ENCODE measurements at places on chromosomes 2 and 18.

GRCh38 chr2:217177720-217178119 is 317.9 kb upstream of the TNP1 start:
- no peak for DNase-seq

GRCh38 chr2:53485021-53485728 is 282.4 kb upstream of the CHAC2 start:
- DNase-seq, result no peak

DNA sequence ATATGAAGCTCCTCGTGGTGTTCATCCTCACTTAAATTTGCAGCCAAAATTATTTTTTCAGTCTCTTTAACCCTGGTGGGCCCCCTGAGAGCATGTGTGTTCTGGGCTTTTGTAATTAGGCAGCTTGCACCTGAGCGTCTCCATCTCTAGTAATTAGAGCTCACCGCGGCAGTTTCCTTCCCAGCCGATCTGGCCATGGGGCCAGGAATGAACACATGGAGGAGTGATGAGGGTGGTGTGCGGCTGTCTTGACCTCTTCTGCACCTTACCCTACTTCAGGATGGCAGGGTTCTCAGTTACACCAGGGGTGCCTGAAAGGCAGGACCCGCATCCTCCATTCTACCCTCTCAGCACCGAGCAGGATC is 98.5 kb downstream of the AFF3 start:
- no peak for DNase-seq

GRCh38 chr2:79935046-79935732 is 369.4 kb downstream of the LRRTM1 start:
- no peak for DNase-seq

- peak; percentile 18 for DNase-seq
Measured at GRCh38 chr18:3209859-3210569, 9.8 kb downstream of the MYOM1 start.

DNA sequence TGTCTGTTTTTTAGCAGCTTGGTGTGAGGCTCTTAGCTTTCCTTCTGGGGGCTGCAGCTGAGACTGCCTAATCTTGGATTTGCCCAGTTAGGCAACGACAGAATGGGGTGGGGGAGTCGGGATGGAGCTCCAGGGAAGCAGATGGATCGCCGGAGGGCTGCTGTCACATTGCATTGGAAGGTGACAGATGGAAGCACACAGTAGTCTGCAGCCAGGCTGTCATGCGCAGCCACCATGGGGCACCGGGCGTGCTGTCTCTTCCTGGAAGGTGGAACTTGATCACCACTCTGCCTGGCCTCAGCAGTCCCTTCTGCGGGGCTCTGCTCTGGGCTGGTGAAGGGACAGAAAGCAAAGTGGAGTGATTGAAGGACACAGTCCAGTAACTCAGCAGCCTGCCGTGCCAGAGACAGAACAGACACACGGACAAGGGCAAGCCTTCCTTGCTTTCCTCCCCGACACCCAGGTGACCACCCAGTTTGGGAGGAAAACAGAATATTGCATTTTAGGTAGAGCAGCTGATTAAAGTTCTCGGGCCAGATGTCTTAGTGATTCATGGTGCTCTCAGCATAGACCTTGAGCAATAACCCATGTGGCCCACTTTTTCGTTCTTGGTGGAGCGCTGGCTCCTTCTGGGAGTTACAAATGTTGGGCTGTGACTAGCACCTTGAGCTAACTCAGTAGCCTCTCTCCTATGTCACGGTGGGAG is 40.9 kb downstream of the RNF144A start:
- DNase-seq, result no peak

- no peak for DNase-seq
Measured at GRCh38 chr2:145380436-145381017, 860.6 kb upstream of the ZEB2 start.

- no peak for DNase-seq
Measured at GRCh38 chr2:42901076-42901640, 108.8 kb upstream of the HAAO start.

- DNase-seq, result no peak
Measured at GRCh38 chr2:174752403-174753037, 11.8 kb downstream of the CHRNA1 start.

- DNase-seq, result no peak
Measured at GRCh38 chr2:204604061-204604460, 58.8 kb downstream of the PARD3B start.

GRCh38 chr2:37586663-37587317 is 84.7 kb downstream of the CDC42EP3 start:
- DNase-seq, result no peak

- no peak for DNase-seq
Measured at GRCh38 chr2:57758686-57759085, 287.9 kb upstream of the VRK2 start.

DNA sequence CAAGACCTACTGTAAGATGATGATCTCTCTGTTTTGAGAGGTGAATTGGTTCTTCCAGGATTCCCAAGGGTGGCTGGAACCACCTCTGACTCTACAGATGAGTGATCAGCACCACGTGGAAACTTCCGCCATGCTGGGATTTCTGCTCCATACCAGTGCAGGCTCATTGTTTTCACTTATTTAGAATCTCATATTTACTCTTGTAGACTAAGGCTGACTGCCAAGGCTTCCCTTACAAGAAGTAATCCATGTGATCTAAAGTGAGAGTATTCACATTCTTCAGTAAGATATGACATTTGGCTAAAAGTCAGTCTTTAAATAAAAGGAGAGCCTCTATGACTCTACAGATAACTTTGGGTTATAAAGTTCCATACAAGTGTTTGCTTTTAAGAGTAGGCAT is 322.9 kb upstream of the RAB12 start:
- no peak for DNase-seq

DNA sequence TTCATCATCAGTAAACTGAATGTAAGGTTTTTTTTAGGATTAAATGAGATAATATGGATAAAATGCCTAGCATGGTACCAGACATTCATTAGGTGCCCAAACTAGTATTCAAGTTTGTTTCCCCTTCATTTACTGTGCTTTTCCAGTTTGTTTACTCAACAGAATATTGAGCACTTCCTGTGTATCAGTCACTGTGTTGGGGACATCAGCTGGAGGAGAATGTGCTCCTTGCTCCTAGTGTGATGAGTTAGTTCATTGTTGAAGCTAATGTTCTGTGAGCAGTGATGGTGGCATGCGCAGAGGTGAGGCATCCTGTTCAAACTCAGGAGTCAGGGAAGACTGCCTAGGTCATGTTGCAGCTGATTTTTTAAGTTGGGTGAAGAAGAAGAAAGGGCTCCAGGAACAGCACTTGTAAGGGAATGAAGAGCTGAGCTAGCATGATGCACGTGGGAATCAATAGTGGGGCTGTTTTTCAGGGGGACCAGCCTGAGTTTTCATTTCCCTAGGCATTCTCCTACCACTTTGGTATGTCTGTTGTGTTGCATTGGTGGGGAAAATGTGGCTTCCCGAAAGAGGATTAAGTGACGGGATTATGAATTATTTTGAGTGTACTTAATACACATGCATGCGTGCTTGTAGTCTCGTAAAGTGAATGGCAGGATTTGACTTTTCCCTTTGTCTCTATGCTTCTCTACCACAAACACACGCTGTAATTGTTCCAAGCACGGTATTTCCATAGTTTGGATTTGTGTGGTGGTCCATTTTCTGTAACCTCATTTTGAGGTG is 23.7 kb downstream of the TTLL4 start:
- no peak for DNase-seq

- DNase-seq, result no peak
Measured at GRCh38 chr18:45775241-45775676, 50.2 kb upstream of the SIGLEC15 start.

DNA sequence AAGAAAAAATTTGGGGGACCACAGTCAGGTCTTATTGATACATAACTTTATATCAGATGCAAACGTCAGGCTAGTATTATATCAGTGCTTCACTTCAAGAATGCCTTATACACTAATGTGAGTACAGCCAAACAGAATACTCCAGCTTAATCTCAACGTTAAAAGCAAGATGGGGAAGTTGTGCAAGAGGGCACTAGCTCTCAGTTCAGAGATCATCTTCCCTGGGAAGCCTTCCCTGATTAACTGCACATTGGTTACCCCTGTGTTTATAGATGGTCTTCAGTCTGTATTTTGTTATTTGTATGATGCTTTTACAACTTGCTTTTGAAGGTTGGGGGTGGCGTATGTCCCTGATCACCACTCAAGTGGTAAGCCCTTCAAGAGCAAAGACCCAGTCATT is 11.4 kb downstream of the EPAS1 start:
- no peak for DNase-seq

DNA sequence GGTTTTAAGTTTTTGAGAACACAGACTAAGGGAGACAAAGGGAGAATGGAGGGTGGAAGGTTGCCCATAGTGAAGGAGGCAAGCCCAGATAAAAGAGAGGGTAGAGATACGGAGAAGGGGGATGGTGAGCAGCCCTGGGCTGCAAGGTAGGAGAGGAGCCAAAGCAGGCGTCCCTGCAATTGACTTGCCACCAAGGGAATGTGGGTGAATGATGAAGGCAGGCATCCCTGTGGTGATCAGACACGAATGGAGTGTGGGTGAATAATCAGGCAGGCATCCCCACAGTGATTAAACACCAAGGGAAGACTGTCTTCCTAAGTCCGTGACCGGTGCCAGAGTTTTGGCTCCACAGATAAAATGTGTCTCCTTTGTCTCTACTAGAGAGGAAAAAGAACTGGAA is 16.5 kb upstream of the ALPK2 start:
- DNase-seq, result no peak

DNA sequence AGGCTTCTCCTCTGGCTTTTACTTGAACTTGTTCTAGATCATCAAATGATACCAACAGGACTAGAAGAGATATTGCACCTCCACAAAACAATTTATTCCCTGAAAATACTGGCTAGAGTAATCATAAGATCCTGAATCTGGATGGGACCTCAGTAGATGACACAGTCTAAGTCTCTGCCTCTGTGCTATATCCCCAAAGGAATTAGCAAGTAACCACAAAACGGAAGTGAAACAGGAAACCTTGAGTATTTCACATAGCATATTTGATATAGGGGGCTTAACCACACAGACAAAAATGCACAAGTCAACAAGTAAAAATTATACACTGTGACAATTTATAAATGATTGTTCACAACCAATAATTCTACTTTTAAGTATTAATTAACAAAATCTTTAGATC is 456.9 kb upstream of the TNP1 start:
- DNase-seq, result no peak

DNA sequence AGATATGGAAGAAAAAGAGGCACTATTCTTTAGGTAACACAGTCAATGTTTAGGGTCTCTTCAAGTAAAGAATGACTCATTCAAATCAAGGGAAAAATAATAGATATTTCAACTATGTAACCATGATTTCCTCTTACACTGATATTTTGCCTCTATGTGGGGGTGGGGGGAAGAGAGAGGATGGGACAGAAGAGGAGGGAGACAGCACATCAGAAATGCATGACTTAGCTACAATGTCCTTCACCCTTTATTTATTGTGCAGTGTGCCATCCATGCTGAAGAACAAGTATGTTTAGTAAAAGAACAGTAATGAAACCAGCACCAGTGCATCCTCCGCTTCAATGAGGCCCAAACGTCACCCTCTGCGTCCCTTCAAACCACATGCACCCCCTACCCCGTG is 204.8 kb downstream of the HDAC4 start:
- DNase-seq, result no peak

GRCh38 chr2:10240161-10240681 is 62.5 kb upstream of the HPCAL1 start:
- DNase-seq, result no peak

- DNase-seq, result no peak
Measured at GRCh38 chr2:118848381-118849225, 1.2 kb upstream of the EN1 start.

- DNase-seq, result no peak
Measured at GRCh38 chr18:56641714-56642337, 3.4 kb upstream of the TXNL1 start.

DNA sequence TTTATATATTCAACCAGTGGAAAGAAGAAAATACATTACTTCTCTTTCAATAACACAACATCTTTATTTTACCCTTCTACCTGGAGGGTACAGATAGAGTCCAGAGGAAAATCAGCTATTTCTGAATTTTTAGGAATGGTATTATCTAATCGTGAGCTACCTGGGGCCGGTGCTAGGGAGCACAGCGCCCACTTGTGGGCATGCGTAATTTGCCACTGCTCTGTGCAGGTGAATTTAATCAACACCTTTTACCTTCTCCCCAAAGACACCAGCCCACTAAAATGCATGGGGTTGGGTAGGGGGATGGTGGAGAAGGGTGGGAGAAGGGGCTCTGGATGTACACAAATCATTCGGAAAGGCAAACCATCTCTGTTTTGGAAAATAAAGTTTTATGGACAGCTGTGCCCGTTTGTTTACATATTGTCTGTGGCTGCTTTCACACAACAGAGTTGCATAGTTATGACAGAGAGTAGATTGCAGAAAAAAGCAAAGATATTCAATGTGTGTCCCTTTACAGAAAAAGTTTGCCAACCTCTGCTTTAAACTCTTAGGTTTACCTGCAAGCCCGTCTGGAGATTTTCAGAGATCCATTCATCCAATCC is 51.5 kb upstream of the DCC start:
- DNase-seq, result no peak

- DNase-seq, result no peak
Measured at GRCh38 chr2:28506112-28506910, 10.5 kb downstream of the PLB1 start.

DNA sequence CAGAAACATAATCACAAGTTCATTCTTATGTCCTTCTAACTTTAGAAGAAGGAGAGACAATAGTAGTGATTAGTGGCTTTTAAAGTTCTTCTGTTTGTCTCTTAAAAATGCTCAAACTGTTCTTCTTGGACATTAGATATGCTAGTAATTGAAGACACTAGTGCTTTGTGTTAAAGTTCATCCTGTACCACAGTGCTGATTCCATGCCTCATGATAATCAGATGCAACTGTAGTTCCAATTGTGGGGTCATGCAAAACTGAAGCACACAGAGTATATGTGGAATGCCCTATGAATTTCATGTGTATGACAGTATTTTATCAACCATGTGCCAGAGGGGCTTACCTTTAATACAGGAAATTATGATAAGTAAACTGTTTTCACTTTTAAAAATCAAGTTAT is 11.4 kb upstream of the KCNJ13 start:
- DNase-seq, result no peak

DNA sequence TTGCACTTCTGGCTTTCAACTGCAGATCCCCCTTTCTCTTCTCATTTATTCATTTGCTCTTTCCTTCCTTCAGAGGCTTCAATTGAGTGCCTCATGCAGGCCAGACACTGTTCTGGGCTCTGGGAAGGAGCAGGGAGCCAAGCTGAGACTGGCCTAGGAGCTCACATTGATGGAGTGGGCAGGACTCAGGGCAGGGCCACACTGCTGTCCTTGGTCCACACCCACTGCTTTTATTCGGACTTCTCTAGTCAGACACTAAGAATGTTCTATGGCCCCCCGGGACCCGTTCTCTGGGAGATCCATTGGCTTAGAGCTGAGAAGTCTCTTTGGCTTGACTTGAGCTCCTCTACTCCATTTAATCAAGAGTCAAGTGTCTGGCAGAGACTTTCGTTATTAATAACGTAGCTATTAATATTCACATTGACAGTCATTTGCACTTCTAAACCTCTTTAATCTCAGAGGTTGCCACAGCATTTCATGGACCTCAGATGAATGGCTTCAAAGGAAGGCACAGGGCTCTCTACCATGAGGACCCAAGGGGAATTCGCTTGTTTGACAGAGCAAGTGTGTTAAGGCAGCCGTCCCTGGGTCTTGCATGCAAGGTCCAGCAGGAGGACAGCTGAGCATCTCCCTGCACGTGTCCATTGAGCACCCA is 20.1 kb downstream of the SH3RF3 start:
- DNase-seq, result no peak
